SHP77 treated with DMSO at 0.1 percent for 48 hours (cell line): ENCODE measurements at places on chromosomes 7 and 10.

DNA sequence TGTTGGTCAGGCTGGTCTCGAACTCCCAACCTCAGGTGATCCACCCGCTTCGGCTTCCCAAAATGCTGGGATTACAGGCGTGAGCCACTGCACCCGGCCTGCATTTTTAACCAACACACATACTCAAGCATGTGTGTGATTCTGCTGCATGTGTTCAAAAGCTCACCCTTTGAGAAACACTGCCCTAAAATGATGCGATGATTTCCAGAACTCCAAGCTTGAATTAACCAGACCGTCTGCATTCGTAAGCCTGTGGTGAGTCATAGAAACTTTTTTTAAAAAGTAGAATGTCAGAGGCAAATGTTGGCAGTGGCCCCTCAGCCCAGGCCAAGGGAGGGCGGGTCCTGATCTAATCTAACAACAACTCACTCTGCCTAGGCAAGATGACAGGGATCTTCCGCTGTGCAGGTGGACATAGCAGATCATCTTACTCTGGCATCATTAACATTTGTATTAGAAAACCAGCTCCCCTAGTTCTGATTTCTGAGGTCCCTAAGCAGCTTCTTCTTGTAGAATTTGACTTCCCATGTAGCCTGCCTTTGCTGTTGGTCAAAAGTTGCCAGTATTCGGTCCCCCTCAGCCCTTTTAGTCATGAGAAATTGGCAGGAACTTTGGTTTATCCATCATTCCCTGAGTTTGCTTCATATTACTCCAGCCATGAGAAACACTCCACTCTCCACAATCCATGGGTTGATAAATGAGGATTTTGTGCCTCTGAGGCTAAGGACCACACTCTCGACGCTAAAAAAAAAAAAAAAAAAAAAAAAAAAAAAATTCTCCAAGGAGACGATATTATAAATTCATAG lies 190.4 kb downstream of the SKIDA1 start:
- DNase-seq: no peak

DNA sequence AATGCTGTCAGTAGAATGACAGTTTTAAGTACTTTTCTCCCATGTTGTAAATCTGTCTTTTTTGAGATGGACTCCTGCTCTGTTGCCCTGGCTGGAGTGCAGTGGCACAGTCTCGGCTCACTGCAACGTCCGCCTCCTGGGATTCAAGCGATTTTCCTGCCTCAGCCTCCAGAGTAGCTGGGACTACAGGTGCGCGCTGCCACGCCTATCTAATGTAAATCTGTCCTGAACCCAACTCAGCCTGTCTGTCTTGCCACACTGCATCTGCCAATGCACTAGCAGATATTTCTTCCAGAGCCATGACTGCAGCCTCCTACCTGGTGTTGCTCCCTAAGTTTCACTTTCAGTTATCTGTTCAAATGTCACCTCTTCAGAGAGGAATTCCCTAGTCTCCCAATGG lies 264.1 kb downstream of the PHF14 start:
- DNase-seq: peak; percentile 37

DNA sequence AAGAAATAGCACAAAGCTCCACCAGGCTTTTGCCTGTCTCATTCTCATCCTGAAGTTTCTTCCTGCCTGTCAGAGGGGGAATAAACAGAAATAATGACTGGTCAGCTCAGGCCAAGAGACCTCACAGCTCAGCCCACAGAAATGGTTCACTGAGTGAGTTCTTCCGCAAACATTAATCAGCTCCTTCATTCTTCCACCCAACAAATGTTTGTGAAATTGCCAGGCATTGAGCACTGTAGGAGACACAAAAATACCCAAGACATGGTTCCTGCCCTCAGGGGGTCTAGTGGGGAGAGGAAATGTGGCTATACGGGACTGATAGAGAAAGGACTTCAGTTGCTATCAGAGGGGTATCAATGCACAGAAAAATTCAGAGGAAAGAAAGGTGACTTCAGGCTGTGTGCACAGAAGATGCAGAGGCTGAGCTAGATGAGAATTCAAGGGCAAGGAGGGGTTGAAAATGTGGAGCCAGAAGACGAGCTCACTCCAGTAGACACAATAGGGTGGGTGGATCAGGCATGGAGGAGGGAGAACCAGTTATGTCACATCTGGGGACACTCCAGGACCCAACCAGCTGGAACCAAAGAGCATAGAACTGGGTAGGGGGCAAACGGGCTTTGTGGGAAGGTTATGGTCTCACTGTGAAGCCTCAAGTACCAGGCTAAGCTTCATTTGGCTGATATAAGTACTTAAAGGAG lies 20.9 kb downstream of the MYOF start:
- no peak for DNase-seq

GRCh38 chr10:118243907-118244306 lies 98.2 kb downstream of the FAM204A start:
- DNase-seq: no peak

DNA sequence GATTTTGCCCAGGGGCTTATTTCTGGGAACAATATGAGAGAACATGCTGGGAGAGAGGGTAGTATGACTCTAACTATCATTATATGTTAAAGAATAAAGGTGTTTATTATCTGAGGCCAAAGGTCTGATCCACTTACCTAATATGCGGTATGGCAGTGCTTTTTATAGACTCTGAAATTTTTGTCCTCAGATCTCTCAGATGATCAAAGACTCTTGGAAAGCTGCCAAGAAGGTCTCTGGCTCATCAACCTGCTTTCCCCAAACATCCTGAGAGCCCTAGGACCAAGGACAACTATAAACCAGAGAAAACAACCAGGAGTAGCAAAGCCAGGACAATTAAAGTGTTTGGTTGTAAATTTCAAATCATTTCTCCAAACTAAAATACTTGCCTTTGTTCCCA lies 255.7 kb upstream of the LRRN3 start:
- DNase-seq: peak; percentile 43

GRCh38 chr7:91346426-91346825 lies 82.2 kb downstream of the FZD1 start:
- no peak for DNase-seq

- no peak for DNase-seq
Observed at GRCh38 chr7:133543657-133544056, 290.8 kb downstream of the EXOC4 start.

GRCh38 chr7:55053651-55054571 lies 35.1 kb downstream of the EGFR start:
- no peak for DNase-seq

- DNase-seq: no peak
Observed at GRCh38 chr10:120506674-120507073, 49.6 kb downstream of the PLPP4 start.

DNA sequence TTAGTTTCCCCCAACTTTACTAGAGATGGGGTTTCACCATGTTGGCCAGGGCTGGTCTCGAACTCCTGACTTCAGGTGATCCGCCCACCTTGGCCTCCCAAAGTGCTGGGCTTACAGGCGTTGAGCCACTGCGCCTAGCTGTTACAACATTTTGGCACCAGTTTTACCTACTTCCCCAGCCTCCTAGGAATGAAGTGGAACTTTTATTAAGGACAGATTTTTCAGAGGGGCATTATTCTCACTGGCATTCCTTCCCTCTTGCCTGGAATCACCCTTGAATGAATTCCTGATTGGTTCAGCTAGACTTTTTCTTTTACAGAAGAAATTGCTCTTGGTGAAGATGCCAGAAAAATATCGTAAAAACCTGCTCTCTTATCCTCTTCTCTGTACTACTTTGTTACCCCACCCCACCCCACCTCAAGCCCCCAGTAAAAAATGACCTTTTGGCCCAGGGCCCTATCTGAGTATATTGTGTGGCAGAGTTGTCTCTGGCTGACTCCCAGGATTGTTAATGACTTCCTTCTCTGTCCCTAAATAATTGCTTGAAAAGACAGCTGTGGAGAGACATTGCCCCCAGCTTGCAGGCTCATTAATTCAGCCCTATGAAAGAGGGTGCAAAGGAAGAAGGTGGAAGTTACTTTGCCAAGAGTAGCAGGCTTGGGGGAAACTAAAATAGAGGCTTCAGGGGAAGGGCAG lies 189.6 kb downstream of the AUTS2 start:
- no peak for DNase-seq

- no peak for DNase-seq
Observed at GRCh38 chr10:114652402-114653368, 5.4 kb downstream of the ABLIM1 start.

GRCh38 chr10:128489324-128490247 lies 363.4 kb upstream of the MKI67 start:
- no peak for DNase-seq

- no peak for DNase-seq
Observed at GRCh38 chr10:113552014-113552413, 839 bp upstream of the HABP2 start.

DNA sequence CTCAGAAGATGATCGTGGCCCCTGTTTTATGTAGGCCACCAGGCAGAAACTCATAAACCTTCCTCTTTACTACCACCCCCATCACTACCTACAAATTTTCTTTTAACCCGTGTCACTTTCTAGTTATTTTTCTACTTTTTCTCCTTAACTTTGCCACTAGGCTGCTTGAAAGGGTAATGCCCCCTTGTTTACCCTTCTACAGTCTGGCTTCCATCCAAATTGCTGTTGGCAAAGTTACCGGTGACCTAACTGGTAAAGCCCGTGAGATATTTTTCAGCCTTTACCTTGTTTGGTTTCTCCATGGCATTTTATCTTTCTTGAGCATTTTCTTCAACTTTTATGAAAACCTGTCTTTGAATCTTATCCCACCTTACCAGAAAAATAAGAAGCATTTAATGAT lies 153.0 kb downstream of the WNT2 start:
- no peak for DNase-seq

DNA sequence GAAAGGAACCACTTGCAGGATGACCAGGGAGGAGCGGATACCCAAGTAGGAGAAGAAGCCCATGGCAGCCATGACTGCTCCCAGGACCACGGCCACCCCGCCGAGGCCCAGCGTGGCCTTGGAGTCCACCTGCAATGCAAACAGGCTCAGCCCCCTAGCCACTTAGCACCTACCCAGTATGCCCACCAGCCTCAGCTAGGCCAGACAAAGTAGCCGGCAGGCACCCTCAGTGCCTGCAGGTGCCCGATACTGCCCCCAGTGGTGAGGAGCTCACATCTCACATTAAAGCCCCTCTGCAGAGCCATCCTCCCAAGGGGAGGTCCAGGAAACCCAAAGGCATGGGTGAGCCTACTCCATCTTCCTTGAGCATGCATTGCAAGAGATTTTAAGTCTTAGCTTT lies 6.6 kb downstream of the NPC1L1 start:
- DNase-seq: peak; percentile 49
